ENCODE measurements at places on chromosomes 1 and 21.

DNA sequence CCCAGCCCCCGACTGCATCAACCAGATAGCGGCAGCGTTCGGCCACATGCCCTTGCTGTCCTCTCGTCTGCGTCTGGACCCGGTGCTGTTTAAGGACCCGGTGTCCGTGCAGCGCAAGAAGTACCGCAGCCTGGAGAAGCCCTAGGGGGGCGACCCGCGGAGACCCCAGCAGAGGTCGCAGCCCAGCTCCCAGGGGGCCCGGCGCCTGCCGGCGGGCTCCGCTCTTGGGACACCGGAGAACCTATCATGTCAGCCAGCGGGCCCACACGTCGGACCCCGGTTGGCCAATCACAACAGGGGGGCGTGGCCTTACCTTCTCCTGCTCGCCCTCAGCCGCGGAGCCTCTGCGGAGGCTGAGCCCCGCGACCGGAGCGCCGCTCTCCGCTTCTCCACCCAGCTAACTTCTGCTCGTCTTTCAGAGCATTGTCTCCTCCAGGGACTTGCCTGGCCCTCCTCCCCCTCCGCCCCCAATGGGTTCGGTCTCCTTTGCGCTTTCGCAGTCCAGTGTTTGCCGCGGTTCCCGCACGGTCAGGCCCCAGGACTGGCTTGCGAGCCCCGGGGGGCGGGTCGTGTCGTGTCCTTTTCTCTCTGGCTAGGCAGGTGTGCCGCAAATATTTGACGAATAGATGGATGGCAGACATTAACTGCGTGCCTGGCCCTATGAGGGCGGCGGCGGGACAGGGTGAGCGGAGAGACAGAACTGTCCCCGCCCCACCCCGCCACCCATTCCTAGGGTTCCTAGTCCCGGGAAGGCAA lies 10.5 kb downstream of the SLC30A2 start:
- DNase-seq = peak; percentile 96

GRCh38 chr1:10640843-10641553 lies 155.4 kb downstream of the CASZ1 start:
- DNase-seq = no peak

- no peak for DNase-seq
Measured at GRCh38 chr1:243213045-243213787, 41.9 kb downstream of the CEP170 start.

DNA sequence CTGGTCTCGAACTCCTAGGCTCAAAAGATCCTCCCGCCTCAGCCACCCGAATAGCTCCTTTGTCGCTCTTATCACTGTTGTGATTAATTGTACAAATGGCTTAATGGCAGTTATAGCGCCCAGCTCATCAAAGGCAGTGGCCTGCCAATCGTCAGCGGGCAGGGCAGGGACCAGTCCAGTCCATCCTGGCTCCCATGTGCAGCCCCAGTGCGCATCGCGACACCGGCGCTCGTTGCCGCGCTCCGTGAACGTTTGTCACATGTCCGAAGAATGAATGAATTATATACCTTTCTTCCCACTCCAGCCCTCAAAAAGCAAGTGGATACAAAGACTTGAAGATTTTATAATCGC lies 18.4 kb downstream of the MTX1 start:
- no peak for DNase-seq

- DNase-seq = no peak
Measured at GRCh38 chr1:1303736-1304135, 4.0 kb downstream of the ACAP3 start.

- no peak for DNase-seq
Measured at GRCh38 chr1:229479660-229480399, 28.3 kb downstream of the NUP133 start.

- DNase-seq = no peak
Measured at GRCh38 chr1:183937611-183938010, 99.9 kb downstream of the COLGALT2 start.

- DNase-seq = no peak
Measured at GRCh38 chr1:74652711-74653139, 20.9 kb downstream of the ERICH3 start.

GRCh38 chr1:157114183-157115121 lies 14.8 kb upstream of the ETV3L start:
- no peak for DNase-seq

GRCh38 chr1:20486457-20487235 lies 636 bp upstream of the CAMK2N1 start:
- DNase-seq = peak; percentile 89

All from osteocyte (in vitro differentiated cells).